Stimulated activated CD8-positive, alpha-beta memory T cell treated with anti-CD3 and anti-CD28 coated beads, Interleukin-15, amount 100 ng/mL, for 48 hours (primary cell): ENCODE measurements at places on chromosomes 3 and 15.

GRCh38 chr3:20103731-20104130 is 63.5 kb downstream of the KAT2B start:
- DNase-seq: no peak

DNA sequence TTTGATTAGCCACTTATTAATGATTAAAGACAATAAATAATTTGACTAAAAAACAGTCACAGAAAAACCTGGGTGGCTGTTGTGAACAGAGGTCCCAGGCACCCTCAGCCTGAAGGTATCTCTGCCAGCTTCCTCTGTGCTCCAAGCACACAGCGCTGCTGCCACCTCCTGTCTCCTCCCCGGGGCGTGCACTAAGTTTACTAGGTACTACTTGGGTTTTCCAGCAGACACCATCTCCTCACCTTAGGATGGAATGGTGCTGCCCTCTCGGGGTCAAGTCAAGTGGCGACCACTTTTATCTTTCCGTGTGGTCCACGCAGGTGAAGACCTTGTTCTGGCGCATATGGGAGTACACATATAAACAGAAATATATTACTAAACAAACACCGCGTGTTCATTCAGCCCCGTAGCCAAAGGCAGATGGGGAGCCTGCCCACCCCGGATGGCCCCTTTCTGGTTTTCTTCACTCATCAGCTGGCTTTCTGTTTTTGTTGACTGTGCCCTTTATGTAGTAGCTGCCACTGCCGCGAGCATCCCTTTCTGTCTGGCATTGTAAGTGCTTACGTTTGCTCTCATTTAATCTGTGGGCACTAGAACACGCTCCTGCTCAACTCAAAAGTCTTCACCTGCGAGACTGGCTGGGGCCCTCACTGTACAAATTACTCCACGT is 128.0 kb downstream of the LRIG1 start:
- no peak for DNase-seq

DNA sequence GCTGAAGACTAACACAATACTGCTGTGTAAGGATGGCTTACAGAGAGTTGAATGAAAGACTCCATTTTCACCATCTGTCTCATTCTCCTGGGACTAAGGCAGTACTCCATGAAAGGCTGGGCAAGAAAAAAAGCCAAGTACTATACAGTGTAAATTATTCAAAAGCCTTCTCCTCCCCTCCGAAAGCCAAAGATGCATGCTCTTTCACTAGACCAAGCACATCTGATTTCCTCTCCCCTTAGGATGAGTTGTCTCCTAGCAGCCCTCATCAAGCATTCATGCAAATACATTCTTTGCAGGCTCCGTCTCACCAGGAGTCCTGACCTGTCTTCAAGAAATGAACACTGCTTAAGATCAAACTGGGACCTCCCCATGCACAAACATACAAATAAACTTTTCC is 133.5 kb upstream of the THBS1 start:
- no peak for DNase-seq

- DNase-seq: no peak
Measured at GRCh38 chr3:27216955-27217552, 152.1 kb downstream of the NEK10 start.

GRCh38 chr3:5022966-5023776 is 43.9 kb downstream of the BHLHE40 start:
- DNase-seq: peak; percentile 34

- no peak for DNase-seq
Measured at GRCh38 chr3:156433138-156433537, 121.8 kb downstream of the SSR3 start.

DNA sequence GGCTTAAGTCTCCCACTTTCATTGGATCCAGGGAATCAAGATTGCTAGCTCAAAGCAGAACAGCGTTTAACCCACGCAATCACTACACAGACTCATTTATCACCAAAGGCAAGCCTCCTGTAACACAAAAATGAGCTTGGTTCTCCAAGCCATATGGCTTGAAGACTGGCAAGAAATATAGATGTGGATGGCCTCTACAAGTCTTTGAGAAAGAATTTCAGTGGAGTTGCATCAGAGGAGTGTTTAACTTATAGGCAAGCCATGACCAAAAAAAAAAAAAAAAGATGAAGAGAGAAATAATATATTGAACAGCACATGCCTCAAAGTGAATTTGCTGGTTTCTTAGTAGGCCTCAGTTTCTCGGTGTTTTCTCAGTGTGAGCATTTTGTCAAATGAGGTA is 27.3 kb downstream of the PDZRN3 start:
- DNase-seq: no peak

GRCh38 chr3:127566833-127567232 is 23.7 kb downstream of the TPRA1 start:
- DNase-seq: no peak

DNA sequence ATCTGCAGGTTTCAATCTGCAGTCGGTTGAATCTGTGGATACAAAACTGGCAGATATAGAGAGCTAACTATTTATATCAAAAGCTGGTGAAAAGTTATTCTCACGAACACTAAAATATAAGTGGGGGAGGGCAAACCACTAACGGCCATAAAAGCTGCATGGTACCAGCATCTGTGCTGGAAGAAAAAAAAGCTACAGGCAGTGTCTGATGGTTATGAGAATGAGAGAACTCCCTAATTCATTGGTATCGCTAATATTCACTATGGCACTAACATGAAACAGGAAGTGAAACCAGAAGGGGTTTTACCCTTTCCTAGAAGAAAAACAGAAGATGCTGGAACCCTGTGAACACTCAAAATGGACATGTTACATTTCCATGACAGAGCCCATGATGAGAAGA is 15.9 kb downstream of the CEP70 start:
- no peak for DNase-seq

- DNase-seq: no peak
Measured at GRCh38 chr3:39273119-39273518, 6.7 kb downstream of the CX3CR1 start.

DNA sequence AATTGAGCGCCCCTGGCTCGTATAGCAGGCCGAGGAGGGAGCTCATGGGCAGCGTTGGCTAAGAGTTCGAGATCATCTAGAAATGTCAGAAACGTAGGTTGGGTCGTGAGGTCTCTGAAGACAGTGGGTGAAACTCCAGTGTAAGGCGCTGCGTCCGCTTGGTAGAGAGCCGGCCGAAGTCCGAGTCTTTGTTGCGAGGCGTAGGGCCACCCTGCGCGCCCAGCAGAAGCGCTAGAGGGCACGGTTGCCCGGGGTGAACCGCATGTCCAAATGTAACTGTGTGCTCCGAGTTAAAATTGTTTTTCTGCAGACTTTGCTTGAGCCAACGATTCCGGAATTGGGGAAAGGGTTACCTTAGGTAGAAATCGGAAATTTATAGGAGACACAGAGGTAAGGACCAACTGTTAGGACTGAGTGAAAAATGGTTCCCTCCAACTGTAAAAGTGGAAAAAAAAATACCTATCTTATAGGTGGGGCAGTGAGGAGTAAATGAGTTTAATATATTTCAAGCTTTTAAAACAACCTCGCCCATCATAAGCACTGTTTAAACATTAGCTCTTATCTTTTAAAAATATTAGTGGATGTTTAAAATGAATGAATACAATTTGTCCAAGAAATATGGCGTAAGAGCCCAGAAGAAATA is 993 bp upstream of the SIAH2 start:
- DNase-seq: no peak

- DNase-seq: no peak
Measured at GRCh38 chr3:127479449-127479848, 111.1 kb downstream of the TPRA1 start.

- DNase-seq: no peak
Measured at GRCh38 chr3:122416966-122417365, 1.1 kb upstream of the WDR5B start.

DNA sequence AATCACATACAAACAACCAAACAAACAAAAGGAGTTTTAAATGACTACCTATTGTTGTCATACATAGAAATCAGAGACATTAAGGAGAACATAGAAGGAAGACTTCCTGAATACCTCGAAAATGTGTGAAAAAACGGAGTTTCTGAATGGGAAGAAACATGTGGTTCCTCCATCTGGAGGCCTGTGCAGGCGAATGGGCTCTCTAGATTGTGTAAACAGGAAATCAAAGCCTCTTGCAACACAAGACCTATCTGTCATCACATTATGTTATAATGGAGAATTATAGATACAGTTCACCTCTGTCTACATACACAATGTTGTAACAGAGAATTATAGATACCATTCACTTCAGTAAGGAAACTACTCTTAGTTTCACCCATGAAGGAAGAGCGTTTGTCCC is 44.1 kb downstream of the RUBCN start:
- DNase-seq: no peak

DNA sequence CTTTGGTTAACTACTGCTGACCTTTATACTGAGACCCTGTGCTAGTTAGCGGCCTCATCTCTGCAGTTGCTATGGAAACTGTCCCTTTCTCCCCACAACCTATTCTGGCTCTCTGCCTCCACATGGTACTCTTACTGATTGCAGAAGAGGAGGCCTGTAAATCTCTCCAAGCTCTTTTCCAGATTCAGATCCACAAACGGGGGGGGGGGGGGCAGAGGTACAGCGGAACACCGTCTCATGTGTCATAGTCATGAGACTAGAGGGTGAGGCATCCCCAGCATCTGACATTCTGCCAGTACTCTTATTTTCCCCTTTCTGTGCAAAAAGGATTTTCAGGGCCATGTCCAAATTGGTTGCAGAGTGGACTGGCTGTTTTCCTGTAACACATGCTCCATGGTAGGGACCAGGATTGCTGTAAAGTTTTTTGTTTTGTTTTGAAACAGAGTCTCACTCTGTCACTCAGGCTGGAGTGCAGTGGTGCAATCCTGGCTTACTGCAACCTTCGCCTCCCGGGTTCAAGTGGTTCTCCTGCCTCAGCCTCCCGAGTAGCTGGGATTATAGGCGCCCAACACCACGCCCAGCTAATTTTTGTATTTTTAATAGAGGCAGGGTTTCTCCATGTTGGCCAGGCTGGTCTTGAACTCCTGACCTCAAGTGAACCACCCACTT is 8.3 kb upstream of the MAP1A start:
- DNase-seq: no peak

GRCh38 chr3:42562047-42562907 is 19.5 kb downstream of the SEC22C start:
- no peak for DNase-seq

DNA sequence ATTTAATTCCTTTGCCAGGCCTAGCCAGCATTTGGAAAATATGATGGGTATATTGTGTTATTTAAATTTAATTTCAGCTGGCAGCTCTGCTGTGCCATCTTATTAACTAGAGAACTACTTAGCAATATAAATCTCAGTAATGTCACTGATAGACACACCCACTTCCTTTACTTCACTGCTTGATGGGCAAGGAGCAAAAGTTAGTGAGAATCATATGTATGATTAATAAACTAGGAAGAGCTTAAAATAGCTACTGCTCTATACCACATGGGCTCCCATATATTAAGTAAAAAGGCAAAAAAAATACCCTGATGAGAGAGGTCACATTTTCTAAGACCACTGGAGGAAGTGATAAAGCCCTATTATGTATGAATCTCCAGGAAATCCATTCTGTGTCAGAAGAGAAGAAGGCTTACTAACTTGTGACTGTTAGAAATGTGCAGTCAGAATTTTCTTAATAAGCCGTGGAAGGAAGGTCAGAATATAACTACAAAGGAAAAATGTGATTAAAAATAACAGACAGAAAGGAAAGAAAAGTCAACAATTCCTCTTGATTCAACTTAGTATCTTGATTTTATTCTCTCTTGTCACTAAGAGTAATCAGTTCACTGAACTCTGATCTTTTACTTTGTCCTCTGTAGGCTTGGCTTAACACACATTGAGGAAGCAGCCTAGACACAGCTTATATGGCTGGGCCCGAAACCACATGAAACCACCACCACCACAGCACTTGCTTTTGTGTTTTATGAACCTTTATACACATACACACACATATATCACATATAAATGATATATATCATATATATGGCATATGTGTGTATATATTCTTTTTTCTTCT is 1233.9 kb upstream of the ALCAM start:
- DNase-seq: no peak

DNA sequence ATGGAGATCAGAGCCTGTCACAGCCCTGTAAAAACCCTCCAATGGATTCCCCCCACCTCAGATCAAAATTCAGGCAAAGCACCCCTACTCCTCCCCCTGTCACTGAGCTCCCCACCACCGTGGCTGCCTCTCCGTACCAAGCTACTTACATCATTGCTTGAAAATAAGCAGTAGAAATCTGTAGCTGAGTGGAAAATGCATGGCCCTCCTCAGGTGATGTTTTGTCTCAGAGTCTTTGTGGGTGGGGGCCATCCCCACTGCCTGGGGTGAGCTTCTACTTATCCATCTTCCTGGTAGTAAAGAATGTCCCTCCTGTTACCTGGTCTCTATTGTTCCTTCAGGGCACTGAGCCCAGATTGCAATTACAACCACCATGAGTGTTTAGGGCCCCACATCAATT is 34.5 kb downstream of the SLCO2A1 start:
- DNase-seq: no peak

GRCh38 chr3:186386883-186387560 is 25.0 kb upstream of the DGKG start:
- no peak for DNase-seq

DNA sequence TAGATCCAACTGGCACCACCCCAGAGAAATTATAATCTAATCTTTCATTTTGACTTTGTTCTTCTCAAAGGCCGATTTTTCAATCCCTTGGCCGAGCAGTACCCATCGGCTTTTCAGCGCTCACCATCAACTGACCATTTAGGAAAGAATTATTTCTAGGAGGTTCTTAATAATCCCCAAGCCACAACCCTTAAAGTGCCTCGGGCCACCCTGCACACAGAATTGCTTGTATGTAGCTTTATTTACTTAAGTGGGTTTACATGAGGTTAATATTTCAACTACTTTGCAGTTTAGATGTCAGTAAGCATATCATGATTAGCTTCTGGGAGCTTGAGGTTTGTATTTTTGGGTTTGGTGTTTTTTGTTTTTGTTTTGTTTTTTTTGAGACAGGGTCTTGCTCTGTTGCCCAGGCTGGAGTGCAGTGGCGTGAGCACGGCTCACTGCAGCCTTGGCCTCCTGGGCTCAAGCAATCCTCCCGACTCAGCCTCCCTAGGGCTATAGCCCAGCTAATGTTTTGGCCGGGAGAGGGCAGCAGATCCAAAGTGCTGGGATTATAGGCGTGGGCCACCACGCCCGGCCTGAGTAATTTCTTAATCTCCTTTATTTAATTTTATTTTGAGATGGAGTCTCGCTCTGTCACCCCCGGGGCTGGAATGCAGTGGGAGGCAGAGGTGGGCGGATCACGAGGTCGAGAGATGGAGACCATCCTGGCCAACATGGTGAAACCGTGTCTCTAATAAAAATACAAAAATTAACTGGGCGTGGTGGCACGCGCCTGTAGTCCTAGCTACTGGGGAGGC is 801 bp upstream of the CDAN1 start:
- no peak for DNase-seq

GRCh38 chr3:26630669-26631389 is 8.3 kb downstream of the LRRC3B start:
- no peak for DNase-seq

DNA sequence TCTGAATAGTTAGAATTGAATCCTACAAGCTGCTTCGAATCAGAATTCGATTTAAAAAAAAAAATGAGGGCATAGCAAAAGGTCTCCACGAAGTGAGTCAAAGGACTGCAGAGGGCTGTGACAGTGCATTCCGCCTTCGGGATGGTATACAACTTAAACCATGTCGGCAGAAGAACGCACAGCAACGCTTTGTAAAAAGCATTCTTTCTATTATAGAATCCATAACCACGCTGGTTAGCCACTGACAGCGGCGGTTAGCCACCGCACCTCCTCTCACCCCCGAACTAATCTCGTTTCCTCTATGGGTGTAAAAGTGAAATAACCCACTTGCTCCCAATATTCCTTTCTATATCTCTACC is 664 bp upstream of the PIK3CA start:
- DNase-seq: peak; percentile 45

- no peak for DNase-seq
Measured at GRCh38 chr15:76588811-76589747, 252.5 kb downstream of the ISL2 start.

- DNase-seq: no peak
Measured at GRCh38 chr3:160381470-160381869, 17.6 kb downstream of the IFT80 start.
